Stimulated activated CD8-positive, alpha-beta memory T cell treated with anti-CD3 and anti-CD28 coated beads, Interleukin-15, amount 100 ng/mL, for 1 hour (primary cell): ENCODE measurements at places on chromosomes 7 and 10.

DNA sequence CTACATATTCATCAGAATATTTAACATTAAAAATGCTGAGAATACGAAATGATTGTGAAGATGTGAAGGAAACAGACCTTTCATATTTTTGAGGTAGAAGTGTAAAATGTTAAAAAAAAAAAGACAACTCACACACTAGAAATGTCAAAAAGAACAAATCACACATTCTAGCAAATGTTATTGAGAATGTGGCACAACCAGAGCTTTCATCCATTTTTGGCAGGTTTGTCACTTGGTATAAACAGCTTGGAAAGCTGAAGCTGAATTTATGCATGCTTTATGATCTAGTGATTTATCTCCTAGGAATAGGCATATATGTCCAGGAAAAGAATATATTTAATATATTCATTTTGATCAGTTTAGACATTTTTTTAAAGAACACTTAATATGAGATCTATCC is 784.9 kb upstream of the GHITM start:
- no peak for DNase-seq

DNA sequence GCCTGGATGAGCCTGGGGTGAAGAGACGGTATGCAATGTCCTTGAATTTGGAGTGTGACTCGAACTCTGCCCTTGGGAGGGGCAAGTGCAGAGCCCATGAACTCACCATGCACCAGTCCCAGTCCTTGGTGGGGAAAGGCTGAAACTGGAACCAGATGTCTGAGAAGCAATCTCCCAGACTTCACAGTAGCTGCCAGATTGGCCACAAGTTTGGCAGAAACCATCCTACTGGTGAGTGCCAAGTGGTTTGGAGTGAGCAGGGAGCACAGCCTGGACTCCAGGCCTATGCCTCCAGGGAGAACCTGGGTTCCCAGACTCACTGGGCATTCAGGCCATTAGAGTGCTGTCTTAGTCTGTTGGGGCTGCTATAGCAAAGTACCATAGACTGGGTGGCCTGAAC is 99.6 kb upstream of the LYZL1 start:
- no peak for DNase-seq

DNA sequence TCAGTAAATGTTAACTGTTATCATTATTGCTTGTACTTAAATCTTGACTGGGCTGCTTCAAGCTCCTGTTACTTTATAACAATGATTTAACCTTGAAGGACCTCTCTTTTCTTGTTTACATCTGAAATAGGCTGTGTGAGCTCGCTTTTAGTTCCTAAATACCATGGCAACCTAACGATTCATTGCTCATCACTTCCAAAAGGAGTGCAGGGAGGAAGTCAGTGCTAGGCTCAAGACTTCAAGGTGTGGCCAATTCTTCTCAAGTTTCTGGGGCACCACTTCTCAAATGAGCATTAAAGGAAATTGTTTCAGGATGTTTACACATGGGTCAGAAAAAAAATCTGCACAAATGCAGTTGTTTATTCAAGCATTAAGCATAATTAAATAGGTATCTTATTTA is 284.2 kb downstream of the MTERF1 start:
- no peak for DNase-seq

DNA sequence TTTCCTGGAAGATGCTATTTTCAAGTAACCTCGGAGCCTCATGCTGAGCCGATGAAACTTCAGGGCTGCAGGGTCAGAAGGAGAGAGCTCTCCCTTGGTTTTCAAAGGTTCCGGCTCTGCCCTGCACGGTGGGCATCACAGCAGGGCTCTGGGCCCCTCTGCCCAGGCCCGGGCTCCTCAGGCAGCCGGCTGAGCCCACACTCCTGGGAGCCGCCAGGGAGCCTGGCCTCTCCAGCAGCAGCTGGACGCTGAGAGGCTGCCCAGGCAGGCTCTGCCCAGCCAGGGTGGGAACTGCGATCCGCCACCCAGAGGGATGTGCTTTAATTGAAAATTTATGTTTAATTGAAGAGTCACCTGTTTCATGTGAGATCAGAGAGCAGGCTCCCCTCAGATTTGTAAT is 97.5 kb upstream of the MGMT start:
- no peak for DNase-seq

- DNase-seq = no peak
These were observed 419.9 kb downstream of the ARL4A start for GRCh38 chr7:13107291-13107690.

GRCh38 chr10:77643795-77644468 is 6.3 kb upstream of the KCNMA1 start:
- no peak for DNase-seq

DNA sequence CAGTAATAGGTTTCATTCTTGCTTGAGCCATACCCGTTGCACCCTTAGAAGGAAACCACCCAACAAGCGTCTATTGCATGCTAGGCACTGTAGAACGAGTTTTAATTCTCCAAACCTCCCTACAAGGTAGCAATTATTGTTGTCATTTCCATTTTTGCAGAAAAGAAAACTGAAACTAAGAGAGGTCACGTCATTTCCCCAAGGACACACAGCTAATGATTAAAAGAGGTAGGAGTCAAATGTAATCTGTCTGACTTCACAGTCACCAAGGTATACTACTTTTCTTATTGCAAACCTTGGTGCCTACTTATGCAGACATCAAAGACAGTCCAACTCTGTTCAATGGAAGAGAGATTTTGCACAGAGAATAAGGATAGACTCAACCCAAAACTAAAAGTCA is 49.1 kb upstream of the C1QL3 start:
- DNase-seq = no peak

- DNase-seq = no peak
These were observed 88.5 kb downstream of the COL13A1 start for GRCh38 chr10:69890065-69890847.
